ENCODE measurements at places on chromosomes 11 and 22. TPM values are rescaled to one million over a fixed set of nuclear protein-coding genes. Genes with fewer than 3 reads are reported as not detected.

GRCh38 chr11:23684701-23685100 is 812.2 kb upstream of the LUZP2 start:
- H3K27ac ChIP-seq = no peak overlapping the region
- no peaks in the 10 kb centered on the region for H3K27me3 ChIP-seq
- no peak for DNase-seq

- H3K27me3 ChIP-seq = peaks cover 9% of the 10 kb centered on the region
- DNase-seq = no peak
- no peaks in the 10 kb centered on the region for H3K4me1 ChIP-seq
- H3K4me3 ChIP-seq = no peak overlapping the region
- no peak overlapping the region for H3K27ac ChIP-seq
- no peaks in the 10 kb centered on the region for H3K36me3 ChIP-seq
Observed at GRCh38 chr11:115653926-115654325, 149.7 kb upstream of the CADM1 start.

DNA sequence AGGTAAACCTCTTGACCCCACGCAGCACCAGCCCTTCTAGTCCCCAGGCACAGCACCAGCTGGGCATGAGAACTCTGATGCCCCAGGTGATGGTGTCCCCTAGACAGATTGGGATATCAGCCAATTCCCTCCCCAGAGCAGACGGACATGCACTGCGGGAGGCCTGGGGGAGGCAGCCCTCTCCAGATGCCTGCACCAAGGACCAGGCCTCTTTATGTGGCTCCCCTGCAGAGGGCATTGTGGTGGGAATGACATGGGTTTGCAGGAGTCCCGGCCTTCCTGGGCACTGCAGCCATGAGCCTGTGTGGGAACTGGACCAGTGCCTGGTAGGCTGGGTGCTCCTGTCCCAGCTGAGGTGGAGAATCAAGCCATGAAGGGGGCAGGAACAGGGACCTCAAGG is 25.9 kb downstream of the PPM1F start:
- DNase-seq = no peak
- no peaks in the 10 kb centered on the region for H3K4me1 ChIP-seq
- no peaks in the 10 kb centered on the region for H3K27me3 ChIP-seq
- H3K36me3 ChIP-seq = peaks cover 5% of the 10 kb centered on the region
- H3K4me3 ChIP-seq = no peak overlapping the region

GRCh38 chr11:12785901-12786300 is 111.7 kb downstream of the TEAD1 start:
- H3K27me3 ChIP-seq = peaks cover 21% of the 10 kb centered on the region
- H3K27ac ChIP-seq = no peak overlapping the region

GRCh38 chr11:75888416-75888815 is 73.4 kb downstream of the UVRAG start:
- H3K27ac ChIP-seq = no peak overlapping the region
- H3K4me3 ChIP-seq = no peak overlapping the region

The GLYATL2 gene
- not detected for total RNA-seq

The CALCA gene
- not detected for total RNA-seq

The DGCR6 gene
- 1.5 TPM for total RNA-seq

All from activated CD4-positive, alpha-beta T cell treated with anti-CD3 and anti-CD28 coated beads, Interleukin-2, amount 10 ng/mL, durations not matched to agents 24 days and 14 days (primary cell).